Activated CD4-positive, alpha-beta T cell treated with anti-CD3 and anti-CD28 coated beads for 24 hours (primary cell): ENCODE measurements at places on chromosomes 7 and 10.

DNA sequence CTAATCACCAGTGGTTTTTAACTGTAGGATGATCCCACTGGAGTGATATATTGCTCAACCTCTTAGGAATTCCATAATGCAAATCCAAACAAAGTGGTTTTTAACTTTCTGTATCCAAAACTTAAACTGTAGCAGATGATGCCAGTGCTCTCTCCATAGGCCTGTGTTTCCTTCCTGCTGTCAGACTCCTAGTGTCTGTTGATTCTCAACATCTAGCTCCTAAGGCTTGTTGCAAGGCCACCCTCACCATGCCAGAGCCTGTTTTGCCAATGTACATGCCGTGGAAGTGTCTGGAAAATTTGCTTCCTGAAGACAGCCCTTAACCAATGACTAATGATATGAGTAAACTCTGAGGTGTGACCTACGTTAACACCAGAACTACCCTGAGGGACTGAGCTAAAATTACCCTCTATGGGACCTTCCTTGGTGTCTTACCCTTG, 39.3 kb downstream of the C1GALT1 start:
- DNase-seq: no peak

DNA sequence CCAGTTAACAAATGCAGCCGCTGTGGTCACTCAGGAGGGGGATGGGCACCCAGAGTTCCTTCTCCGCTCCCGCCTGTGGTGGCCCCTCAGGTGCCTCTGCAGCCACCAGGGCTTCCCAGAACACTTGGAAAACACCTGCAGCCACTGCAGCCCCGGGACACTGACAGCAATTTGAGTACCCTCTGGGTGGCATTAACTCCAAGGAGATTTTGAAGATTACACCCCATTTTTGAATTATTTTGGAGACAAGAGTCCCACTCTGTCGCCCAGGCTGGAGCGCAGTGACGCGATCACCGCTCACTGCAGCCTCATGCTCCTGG, 32.2 kb downstream of the IL15RA start:
- no peak for DNase-seq

DNA sequence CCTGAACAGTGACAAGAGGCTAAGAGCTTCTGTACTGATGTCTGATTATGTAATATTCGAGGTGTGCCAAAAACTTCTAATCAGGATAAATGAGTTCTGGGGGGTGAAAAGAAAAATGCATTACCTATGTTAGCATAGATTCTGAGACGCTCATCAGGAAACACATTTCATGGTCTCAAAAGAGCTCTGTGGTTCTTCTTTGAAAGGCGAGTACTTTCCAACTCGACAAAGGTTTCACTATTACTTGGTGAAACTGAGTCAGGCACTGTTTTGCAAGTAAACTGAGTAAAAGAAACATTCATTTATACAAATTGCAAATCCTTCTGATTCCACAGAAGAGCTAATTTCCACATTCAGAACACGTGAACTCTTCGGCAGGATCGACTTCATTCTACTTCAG, 523.2 kb downstream of the GATA3 start:
- no peak for DNase-seq

GRCh38 chr10:114715171-114715670, 57.1 kb upstream of the ABLIM1 start:
- DNase-seq: no peak

GRCh38 chr7:137454246-137454724, 110.8 kb upstream of the PTN start:
- DNase-seq: no peak

DNA sequence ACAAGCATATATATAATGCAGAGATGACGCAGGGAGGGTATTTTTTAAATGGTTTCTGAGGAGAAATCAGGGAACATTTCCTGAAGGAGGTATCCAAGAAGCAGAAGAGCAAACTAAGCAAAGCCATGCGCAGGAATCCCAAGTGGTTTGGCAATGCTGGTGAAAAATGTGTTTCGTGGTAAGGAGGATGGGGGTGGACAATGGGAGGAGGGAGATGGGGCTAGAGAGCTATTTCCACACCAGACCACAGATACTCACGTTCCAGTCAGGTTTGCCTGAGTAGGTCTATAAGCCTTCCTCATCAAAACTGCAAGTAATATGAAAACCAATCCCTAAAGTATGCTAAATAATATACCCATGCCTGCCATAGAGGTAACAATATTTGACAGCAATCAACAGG, 223.7 kb upstream of the MKLN1 start:
- no peak for DNase-seq

GRCh38 chr7:140990193-140990962, 24.4 kb downstream of the MRPS33 start:
- DNase-seq: no peak

DNA sequence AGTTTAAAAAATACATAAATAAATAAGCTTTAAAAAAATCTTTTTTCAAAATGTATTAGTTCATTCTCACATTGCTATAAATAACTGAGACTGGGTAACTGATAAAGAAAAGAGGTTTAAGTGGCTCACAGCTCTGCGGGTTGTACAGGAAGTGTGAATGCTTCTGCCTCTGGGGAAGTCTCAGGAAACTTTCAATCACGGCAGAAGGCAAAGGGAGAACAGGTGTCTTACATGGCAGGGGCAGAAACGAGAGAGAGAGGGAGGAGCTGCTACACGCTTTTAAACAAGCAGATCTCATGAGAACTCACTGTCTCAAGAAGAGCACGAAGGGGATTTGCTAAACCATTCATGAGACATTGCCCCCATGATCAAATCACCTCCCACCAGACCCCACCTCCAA, 114.6 kb downstream of the DNAJC1 start:
- DNase-seq: no peak

- no peak for DNase-seq
Observed at GRCh38 chr7:106563466-106564150, 97.3 kb downstream of the CCDC71L start.

DNA sequence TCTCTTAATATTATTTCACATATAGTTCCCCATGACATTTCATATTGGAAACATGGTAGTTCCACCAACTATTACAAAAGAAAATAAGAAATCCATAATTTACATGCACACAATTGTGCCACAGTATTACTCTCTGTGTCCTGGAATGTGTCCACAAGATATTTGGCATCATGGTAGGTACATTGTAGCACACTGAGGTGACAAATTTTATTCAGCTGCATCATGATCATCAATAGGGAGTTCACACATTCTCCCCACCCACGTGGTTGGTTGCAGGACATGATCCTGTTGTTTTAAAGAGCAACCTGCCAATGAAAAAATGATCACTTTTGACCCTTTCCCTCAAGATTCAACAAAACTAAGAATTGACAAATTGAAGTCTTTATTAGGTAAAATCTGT, 67.1 kb upstream of the HECTD2 start:
- DNase-seq: no peak

DNA sequence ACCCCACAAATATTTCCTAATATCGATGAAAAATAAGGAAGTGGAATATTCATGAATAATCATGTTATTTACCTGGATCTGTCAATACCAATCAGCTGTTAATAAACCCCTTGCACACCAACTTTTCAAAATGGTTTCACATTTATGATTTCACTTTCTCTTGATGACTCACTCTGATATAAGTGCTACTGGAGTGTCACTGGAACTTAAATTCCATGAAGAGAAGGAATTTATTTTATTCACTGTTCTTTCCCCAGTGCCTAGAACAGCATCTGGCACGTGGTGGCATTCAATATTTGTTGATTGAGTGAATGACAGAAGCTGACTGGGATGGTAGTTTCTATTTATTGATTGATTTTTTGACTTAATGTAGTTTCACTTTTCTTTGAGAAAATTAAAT, 3.5 kb upstream of the ENO4 start:
- no peak for DNase-seq
